ENCODE measurements at places on chromosomes 2 and 18.

- DNase-seq: no peak
Observed at GRCh38 chr2:25234738-25235137, 66.4 kb upstream of the POMC start.

GRCh38 chr2:207515671-207516070 is 14.1 kb upstream of the CREB1 start:
- no peak for DNase-seq

- no peak for DNase-seq
Observed at GRCh38 chr18:37551249-37551648, 14.3 kb downstream of the CELF4 start.

DNA sequence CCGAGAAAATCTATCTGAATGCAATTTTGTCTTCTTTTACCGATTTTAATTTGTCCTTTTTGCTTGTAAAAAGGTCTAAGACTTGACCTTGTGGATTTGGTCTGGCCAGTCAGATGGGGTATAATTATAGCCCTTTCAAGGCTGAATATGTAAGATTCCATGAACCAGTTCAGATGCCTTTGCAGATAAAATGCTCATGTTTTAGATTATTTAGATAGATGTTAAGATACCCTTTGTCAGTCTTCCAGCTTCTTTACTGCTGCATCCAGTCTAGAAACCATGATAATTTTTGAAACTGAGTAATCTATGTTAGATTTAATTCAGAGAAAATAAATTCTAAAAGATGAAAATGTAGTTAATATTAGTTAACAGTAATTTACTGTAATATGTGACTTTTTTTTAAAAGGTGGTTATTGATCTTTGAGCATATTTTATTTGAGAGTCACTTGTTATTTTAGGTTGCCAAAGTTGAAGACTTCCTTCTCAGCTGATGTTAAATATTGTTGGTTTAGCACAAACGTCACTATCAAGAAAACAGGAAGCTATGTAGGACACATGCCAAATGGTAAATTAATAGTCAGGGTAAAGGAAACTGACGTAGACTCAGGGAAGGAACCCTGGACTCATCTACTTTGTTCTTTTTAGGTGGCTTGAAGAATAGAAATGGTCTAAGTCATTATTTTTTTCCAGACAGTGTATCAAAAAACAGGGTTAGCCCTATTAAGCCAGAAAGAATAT is 29.8 kb downstream of the BABAM2 start:
- DNase-seq: no peak

DNA sequence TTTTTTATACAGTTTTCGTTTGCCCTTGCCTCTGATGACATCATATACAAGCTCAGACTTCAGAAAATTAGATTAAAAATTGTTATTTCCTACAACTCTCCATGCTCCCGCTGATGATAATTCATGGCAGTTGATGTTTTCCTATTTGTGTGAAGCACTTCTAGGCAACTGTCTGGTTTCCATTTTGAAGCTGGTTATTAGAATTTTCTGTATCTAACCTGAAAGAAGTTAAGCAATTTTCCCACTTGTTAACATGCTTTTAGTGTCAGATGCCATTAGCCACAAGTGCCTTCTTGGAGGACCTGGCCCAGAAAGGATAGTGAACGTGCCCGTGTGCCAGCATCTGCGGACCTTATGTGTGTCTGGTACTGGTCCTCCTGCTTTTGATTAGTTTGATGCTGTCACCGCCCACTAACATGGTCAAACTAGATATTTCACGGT is 347.6 kb upstream of the RAB12 start:
- DNase-seq: no peak

- no peak for DNase-seq
Observed at GRCh38 chr2:70431716-70432347, 121.8 kb downstream of the TGFA start.

GRCh38 chr2:132645176-132645575 is 24.8 kb downstream of the LYPD1 start:
- no peak for DNase-seq

DNA sequence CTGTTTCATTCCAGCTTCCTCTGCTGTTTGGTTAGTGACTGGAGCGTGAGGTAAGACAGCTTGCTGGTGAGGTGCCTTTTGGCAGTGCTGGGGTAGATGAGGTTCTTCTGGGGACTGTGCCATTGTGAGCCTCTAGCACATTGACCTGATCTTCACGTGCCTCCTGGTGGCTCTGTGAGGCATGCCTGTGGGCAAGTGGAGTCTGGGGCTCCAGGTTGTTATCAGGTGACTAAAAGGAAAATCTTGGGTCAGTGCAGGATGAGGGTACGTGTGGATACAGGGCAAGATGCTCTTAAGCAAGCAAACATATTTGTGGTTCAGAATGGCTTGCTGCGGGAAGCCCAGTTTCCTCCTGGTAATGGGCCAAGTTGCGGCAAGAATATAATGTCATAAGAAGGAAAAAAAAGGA is 75.4 kb downstream of the FHOD3 start:
- no peak for DNase-seq

GRCh38 chr18:40962784-40963183 is 992.2 kb upstream of the PIK3C3 start:
- no peak for DNase-seq

DNA sequence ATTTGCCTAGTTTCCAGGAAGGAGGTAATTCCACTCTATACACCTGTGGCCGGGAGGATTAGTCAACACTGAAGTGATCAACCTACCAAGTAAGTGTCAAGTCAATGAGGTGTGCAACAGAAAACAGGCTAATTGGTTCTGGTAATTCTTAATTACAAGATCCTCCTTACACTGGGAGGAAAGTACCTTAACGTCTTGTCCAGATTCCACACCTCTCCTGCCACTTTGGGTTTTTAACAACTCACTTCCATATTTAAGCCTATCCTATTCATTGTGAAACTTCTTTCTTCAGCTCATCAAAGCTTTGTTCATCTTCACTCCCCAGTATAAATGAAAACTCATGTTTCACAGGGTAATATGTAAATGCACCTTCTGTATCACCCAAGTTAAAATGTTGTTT is 22.0 kb upstream of the MAP4K4 start:
- DNase-seq: no peak

DNA sequence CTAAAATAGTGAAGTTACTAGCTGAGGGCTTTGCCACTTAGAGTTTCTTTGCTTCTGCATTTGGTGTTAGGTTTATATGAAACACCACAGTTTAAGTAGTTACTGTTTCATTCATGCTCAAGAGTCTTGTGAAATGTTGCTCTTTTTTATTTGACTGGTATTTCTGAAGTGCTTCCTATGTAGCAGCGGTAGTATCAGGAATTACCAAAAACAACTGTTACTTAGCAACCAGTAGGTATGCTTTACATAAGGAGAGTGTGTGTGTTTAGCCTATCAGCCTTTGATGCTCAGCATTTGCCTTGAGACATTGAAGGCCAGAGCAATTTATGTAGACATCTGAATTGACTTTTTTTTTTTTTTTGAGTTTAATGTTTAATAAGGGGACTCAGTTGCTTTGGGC is 3.6 kb downstream of the DIS3L2 start:
- DNase-seq: no peak

Data from NCI-H2171 (cell line).